ENCODE measurements at places on chromosomes 12 and 14. TPM values are rescaled to one million over a fixed set of nuclear protein-coding genes. Genes with fewer than 3 reads are reported as not detected.

The LETMD1 gene
- total RNA-seq, result 27.6 TPM

The PCED1B gene
- 44.4 TPM for total RNA-seq

The PMEL gene
- total RNA-seq, result 0.77 TPM

The MEG3 gene
- total RNA-seq, result 65.6 TPM

The TPH2 gene
- total RNA-seq, result not detected

The INSM2 gene
- not detected for total RNA-seq

The TCL1A gene
- not detected for total RNA-seq

The ZBTB39 gene
- 5.1 TPM for total RNA-seq

The PTCSC3 gene
- total RNA-seq, result not detected

All from A549 treated with CORT108297 at 1 μM for 4 hours (cell line).